Heart right ventricle (tissue), 16 donors: ENCODE measurements at places on chromosomes 2 and 18.

- peak overlapping the region; percentile 86 for H3K27ac ChIP-seq
- no peaks in the 10 kb centered on the region for H3K27me3 ChIP-seq
- H3K36me3 ChIP-seq: no peaks in the 10 kb centered on the region
Observed at GRCh38 chr2:196927376-196928225, 1.1 kb upstream of the PGAP1 start.

- H3K27me3 ChIP-seq: no peaks in the 10 kb centered on the region
- H3K36me3 ChIP-seq: no peaks in the 10 kb centered on the region
- no peak overlapping the region for H3K27ac ChIP-seq
- DNase-seq: no peak
- H3K4me1 ChIP-seq: no peaks in the 10 kb centered on the region
Observed at GRCh38 chr18:28412521-28412920, 235.6 kb upstream of the CDH2 start.

DNA sequence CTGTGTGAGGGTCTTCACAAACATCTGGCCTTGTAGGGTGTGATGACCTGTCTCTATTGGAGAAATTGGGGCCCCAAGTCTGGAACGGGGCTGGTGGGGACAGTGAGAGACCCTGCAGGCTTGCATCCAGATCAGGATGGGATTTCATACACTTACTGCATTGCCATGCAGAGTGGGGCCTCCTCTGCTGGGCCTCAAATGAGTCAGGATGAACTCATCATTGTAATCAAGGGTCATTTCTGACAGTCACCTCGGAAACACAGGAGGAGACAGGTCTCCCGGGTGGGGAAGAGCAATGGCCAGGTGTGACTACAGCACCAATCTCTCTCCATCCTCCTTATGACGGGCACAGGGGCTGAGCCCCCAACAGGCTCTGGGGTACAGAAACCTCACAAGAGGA, 48.1 kb upstream of the GALR1 start:
- DNase-seq: no peak
- no peak overlapping the region for H3K4me3 ChIP-seq
- H3K27ac ChIP-seq: no peak overlapping the region
- H3K36me3 ChIP-seq: no peaks in the 10 kb centered on the region
- H3K27me3 ChIP-seq: peaks cover 5% of the 10 kb centered on the region
- H3K4me1 ChIP-seq: peaks cover 1% of the 10 kb centered on the region

DNA sequence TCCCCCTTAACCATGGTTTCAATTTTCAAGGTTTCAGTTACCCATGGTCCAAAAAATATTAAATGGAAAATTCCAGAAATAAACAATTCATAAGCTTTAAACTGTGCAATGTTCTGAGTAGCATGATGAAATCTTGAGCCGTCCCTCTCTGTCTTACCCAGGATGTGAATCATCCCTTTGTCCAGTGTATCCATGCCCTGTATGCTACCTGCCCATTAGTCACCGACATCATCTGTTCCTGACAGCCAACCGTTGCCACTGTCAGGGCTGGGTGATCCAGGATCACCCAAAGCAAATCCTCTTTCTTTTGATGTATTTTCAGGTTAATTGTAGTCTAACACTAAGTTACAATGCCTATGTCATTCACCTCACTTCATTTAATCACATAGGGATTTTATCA, 15.7 kb upstream of the OLA1 start:
- H3K4me1 ChIP-seq: no peaks in the 10 kb centered on the region
- DNase-seq: no peak
- H3K27me3 ChIP-seq: peaks cover 8% of the 10 kb centered on the region
- H3K36me3 ChIP-seq: no peaks in the 10 kb centered on the region

- H3K4me3 ChIP-seq: no peak overlapping the region
- H3K27me3 ChIP-seq: no peaks in the 10 kb centered on the region
- peaks cover 21% of the 10 kb centered on the region for H3K4me1 ChIP-seq
- H3K27ac ChIP-seq: peak overlapping the region; percentile 12
- no peak for DNase-seq
Observed at GRCh38 chr2:46001741-46002506, 295.3 kb upstream of the EPAS1 start.

DNA sequence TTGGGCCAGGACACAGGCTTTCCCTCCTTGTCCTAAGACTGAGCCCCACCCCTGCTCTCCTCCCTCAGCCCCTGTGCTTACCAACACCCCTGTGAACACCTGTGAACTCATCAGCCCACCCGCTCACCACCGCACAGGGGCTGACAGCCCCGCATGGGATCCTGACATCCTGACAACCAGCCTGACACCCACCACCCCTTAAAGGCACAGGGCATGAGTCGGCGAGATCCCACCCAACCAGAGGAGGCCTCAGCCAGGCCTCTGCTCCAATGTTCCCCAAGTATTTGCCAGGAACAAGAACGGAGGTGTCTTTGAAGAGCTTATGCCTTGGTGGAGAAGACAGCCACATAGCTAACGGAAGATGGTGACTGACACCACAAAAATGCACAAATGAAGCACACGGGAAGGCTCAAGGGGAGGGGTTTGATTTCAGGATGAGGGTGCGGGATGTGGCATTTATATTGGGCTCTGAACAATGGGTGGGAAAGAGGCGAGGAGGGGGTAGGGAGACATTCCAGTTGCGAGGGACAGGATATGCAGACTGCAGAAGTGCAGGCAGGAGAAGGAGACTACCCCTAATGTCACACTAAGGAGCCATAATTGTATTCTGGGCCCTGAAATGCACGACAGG, 11.0 kb downstream of the RAB11FIP5 start:
- no peak overlapping the region for H3K4me3 ChIP-seq
- H3K4me1 ChIP-seq: peaks cover 26% of the 10 kb centered on the region
- H3K27me3 ChIP-seq: no peaks in the 10 kb centered on the region
- no peak overlapping the region for H3K27ac ChIP-seq

GRCh38 chr2:130987519-130988425, 105.5 kb downstream of the FAM168B start:
- H3K4me3 ChIP-seq: no peak overlapping the region
- no peaks in the 10 kb centered on the region for H3K4me1 ChIP-seq
- no peak for DNase-seq
- no peaks in the 10 kb centered on the region for H3K36me3 ChIP-seq
